ENCODE measurements at places on chromosomes 5 and 9.
A peak's percentile ranks its signal among the peaks of the same experiment; 100 is the strongest.

DNA sequence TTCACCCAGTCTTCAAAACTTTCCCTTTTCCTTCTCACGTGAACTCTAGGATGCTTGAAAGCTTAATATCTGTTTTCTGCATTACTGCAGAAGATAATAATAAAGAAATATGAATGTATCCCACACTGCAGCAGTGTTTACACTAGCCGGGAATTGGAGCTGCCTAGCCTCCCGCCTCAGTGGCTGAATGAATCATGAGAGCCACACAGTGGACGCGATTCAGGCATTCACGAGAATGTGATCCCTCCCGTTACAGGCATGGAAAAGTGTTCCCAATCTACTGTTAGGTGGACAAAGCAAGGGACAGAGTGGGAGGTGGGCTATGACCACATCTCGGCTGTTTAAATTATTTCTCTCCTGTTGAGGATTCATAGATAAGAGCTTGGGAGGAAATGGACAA lies 69.4 kb upstream of the CTSL start:
- DNase-seq: peak; percentile 59

GRCh38 chr9:123437201-123437600 lies 81.2 kb downstream of the CRB2 start:
- DNase-seq: no peak

- peak; percentile 61 for DNase-seq
These were observed 8.2 kb upstream of the ACO1 start for GRCh38 chr9:32376285-32376684.

GRCh38 chr5:16906255-16906654 lies 29.8 kb downstream of the MYO10 start:
- no peak for DNase-seq

GRCh38 chr9:105339849-105340248 lies 95.4 kb downstream of the SLC44A1 start:
- DNase-seq: no peak

- DNase-seq: peak; percentile 62
These were observed 148.2 kb downstream of the CAAP1 start for GRCh38 chr9:26744191-26744965.

DNA sequence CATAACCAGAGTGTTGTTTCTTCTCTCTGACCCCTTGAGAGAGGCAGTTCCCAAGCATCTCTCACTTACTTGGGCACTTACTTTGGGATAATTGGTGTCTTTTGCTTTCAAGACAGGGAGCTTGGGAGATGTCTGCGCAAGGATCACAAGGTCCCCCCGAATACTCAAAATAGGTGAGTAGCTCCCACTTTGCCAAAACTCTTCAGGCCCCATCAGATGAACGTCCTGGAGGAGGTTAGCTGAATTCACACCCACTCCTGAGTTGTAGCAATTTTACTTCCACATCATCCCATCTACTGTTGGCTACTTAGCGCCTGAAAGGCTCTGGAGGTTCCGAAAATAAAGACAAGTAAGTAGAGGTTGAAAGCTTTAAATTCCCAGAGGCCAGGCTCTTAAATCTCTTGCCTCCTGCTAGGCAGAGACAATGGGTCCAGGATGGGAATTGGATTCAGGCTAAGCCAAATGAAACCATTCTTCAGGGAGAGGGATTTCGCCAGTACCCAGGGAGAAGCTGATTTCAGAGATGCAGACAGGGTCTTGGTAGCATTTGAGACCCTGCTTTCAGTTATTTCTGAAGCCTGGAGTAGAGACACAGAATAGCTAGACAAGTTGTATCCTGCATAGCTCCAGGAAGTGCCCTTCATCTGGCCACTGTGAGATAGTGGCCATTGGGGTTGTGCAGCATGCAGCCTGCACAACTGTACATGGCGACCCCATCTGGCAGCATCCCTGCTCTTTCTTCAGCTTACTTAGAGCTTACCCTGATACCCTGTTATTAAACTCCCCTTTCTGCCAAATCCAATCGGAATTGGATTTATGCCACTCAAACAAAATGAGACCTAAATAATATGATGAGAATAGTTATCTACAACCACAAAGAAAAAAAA lies 60.1 kb downstream of the BOD1 start:
- DNase-seq: no peak

GRCh38 chr9:88835772-88836171 lies 155.5 kb upstream of the S1PR3 start:
- no peak for DNase-seq

DNA sequence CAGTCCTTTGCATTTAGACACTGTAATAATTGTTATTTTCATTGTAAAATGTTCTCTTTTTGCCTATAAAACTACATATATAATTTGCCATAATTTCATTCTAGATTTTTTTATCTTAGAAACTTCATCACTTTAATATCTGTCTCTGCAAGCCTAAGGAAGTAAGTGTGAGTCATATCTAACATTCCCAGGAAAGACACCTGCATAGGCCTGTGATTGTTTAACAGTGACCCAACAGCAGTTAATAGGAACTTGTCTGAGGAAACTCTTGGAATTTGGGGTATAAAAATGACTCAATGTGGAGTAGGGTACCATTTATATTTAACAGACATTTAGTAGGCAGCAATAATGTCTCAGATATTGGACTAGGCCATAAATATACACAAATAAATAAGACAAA lies 229.2 kb upstream of the FAM174A start:
- no peak for DNase-seq

- DNase-seq: no peak
These were observed 471.2 kb upstream of the ACTBL2 start for GRCh38 chr5:57953792-57954191.

DNA sequence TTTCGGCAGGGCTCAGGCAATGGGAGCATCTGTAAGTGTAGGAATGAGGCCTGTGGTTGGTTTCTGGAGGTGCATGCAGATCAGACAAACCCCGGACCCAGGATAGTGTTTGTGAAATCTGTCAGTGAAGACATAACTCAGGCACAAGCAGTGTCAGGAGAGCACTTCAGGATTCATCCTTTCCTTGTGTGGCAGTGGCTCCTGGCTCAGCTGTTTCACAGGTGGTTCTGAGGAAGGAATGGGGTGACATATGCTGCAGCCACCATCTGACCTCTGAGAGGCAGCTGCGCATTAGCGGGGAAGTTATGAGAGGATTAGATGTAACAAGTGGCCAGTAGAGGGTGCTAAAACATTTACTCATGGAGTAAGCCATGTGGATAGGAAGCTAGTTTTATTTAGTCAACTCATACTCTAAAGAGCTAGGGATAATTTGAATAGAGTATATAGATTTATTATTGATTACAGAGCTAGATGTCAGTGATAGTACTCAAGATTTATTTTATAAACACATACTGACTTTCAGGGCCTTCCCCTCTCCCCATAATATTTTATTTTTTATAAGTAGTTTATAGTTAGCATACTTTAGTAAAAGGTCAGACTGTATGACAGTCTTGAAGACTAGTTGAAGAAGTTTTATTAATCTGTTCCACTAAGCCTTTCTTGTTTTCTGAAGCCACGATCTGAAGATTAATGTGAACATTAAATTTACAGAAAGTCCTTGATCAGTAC lies 28.4 kb downstream of the NNT start:
- DNase-seq: peak; percentile 86

- no peak for DNase-seq
These were observed 132.1 kb downstream of the KDM4C start for GRCh38 chr9:6889868-6890267.

DNA sequence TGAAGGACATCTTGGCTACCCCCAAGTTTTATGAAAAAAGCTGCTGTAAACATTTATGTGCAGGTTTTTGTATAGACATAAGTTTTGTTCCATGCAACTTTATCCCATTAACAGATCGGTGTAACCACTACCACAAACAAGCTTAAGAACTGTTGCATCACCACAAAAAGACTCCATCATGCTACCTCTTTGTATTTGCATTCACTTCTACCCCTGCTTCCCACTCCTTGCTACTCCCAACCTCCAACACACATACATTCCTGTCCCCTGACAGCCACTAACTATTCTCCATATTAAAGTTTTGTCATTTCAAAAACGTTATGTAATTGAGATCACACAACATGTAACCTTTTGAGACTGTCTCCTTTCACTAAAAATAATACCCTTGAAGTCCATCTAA lies 57.8 kb upstream of the LHFPL2 start:
- no peak for DNase-seq

DNA sequence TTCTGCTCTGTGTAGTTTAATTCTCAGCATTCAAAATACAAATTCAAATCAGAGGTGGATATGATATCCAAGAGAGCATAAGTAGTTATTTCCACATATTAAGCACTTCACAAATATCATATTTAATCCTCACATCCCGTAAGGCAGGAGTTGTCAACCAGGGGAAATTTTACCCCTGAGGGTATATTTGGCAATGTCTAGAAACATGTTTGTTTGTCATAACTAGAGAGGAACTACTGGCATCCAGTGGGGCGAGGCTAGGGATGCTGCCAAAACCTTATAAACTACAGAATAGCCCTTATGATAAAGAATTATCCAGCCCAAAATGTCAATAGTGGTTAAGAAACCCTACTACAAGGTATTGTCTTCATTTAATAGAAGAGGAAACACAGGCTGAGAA lies 619.4 kb downstream of the SLCO4C1 start:
- DNase-seq: no peak

DNA sequence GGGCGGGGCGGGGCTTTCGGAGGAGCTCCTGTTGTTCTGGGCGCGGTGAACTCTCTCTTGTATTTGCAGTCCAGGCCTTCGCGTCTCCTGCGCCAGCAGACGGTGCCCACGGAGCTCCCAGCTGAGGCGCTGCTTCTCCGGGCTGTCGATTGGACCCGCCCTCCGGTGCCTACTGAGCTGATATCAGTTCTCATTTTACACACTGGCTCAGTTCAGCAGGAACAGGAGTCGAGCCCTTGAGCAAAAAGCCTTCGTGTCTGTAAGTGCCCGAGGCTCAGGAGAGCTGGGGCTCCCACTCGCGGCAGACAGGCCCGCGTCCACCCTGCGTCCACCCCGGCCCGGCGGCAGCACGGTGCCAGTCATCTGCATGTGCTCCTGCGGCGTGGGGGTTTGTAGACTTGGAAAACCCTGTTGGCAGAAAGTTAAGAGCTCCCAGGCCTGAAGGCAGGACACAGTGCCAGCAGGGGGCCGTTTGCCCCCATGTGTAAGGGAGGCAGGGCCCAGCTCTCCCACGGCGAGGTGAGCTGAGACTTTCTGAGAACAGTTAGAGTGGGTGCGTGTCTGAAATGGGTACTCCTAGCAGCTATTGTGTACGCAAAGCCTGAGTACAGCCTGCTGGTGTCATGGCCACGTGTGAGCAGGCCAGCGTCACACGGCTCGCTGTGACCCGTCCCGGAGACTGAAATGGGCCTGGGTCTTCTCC lies 231.5 kb downstream of the FANCC start:
- DNase-seq: no peak

GRCh38 chr5:176296-176823 lies 14.9 kb upstream of the LRRC14B start:
- no peak for DNase-seq

- DNase-seq: no peak
These were observed 13.6 kb downstream of the FNBP1 start for GRCh38 chr9:130029223-130029973.

DNA sequence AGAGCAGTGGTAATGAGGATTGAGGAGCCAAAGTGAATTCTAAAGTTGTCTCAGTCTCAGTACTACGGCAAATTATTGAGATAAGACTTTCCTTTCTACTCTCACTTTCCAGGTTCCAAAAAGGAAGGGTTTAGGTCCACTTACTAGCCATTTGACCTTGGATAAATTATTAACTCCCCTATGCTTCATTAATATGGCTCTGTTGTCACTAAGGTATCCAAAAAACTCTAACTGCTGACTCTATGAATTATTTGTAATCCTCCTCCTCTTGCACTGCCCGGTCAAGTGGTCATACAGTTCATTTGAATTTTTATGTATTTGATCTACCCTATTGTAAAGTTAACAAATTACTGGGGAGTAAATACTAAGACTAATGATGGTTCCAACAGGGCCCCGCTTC lies 17.7 kb upstream of the UGCG start:
- DNase-seq: no peak

GRCh38 chr5:108818613-108819272 lies 71.0 kb downstream of the FER start:
- peak; percentile 49 for DNase-seq

GRCh38 chr9:103681435-103681834 lies 412.7 kb upstream of the SMC2 start:
- DNase-seq: no peak

DNA sequence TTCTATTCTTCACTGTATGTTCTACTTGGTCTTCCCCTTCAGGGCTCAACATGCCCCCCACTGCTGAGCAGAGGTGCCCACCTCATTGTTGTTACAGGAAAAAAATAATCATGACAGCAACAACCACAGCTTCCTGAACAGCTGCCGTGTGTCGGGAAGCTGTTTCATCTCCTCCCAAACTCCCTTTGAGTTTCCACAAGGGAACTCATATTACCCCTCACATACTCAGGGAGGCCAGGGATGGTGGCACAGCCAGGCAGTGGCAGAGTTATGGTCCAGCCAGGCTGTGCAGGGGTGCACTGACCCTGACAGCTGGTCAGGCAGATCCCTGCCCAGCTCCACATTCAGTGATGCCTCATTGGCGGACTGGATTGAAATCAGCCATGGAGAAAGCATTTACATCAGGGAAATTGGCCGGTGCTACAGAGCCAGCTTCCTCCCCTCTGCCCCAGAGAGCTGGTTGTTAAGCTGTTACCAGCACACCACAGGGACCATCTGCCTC lies 37.3 kb downstream of the SARDH start:
- DNase-seq: no peak

- DNase-seq: no peak
These were observed 135.0 kb upstream of the SNX2 start for GRCh38 chr5:122639864-122640263.

DNA sequence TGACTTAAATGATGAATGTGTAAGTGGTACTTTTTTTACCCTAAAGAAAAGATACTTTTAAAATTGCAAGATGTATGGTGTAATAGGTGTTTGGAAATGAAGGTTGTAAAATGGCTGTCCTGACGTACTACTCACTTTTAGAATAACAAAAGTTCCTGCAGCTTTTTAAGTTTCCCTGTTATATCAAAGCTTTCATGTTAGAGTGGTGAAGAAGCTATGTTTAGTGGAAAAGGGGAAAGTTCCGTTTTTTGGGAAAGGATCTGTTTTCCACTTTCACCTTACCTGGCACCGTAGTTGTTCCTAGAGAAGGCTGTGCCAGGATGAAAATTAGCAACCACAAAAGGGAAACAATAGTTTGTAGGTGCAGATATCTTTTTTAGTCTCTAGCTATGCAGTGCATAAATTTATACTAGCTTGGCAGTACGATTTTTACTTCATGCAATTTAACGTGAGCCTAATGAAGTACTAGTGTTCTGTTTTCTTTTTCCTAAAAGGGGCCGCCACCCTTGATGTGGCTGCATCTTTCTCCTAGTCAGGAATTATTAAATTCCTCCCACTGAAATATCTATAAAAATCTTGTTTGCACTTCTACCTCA lies 1.3 kb downstream of the TNPO1 start:
- DNase-seq: peak; percentile 34

- no peak for DNase-seq
These were observed 27.0 kb downstream of the GNAQ start for GRCh38 chr9:78004478-78005229.

GRCh38 chr5:167920589-167920988 lies 370.9 kb upstream of the WWC1 start:
- no peak for DNase-seq

DNA sequence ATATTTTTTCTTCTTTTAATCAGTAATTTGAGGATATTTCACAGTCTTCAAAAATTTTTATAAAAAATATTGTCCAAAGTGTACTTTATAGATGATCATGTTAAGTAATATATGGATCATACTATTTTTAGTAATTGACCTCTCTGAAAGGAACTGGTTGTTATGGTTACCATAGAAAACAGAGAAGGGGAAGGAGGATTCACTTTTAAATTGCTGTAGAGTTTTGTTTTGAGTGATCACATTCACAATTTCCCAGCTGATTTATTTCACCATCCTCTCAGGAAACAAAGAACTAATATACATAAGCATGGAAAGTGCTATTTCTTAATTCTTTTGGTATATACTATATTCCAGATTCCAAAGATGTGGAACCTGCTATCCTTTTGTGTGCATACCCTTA lies 56.5 kb upstream of the NREP start:
- no peak for DNase-seq
